Stimulated activated CD4-positive, alpha-beta T cell treated with anti-CD3 and anti-CD28 coated beads, Interleukin-4, amount 100 ng/mL, for 1 hour (primary cell): ENCODE measurements at places on chromosomes 7 and 10.

DNA sequence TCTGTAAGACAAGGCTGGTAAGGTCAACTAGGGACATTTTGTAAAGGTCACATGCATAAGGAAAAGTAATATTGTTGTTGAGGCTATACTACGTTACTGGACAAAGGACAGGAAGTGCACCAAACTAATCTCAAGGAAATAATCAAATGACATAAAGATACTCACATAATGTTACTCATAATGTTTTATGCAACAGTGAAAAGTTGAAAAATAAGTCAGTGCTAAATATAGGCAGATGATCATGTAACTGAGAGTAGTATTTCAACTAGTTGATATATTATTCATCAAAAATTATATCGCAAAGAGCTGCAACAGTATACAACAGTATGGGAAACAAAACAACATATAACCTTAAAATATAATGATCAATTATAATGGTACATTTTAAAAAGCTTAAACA, 215.7 kb downstream of the PTN start:
- DNase-seq: no peak

GRCh38 chr10:122504610-122504950, 43.2 kb downstream of the HTRA1 start:
- no peak for DNase-seq

DNA sequence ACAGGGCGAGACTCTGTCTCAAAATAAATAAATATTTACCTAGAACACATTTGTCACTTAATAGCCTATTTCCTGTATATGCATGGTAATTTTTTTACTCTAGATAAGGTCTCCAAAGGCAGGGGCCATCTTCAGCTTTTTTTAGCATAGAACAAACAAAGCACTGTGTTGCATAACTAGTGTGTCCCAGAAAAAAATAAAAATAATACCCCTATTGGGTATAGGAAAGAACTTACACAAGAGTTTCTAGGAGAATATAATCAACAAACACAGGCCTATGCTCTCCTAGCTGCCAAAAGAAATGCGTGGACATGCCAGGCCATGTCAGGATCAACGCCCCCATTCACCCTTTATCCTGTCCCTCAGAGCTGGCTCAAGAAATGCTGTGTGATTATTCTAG, 103.6 kb downstream of the PARD3 start:
- no peak for DNase-seq

GRCh38 chr7:27424749-27425148, 182.1 kb downstream of the EVX1 start:
- DNase-seq: no peak

GRCh38 chr7:139680676-139681462, 96.9 kb downstream of the HIPK2 start:
- peak; percentile 66 for DNase-seq

DNA sequence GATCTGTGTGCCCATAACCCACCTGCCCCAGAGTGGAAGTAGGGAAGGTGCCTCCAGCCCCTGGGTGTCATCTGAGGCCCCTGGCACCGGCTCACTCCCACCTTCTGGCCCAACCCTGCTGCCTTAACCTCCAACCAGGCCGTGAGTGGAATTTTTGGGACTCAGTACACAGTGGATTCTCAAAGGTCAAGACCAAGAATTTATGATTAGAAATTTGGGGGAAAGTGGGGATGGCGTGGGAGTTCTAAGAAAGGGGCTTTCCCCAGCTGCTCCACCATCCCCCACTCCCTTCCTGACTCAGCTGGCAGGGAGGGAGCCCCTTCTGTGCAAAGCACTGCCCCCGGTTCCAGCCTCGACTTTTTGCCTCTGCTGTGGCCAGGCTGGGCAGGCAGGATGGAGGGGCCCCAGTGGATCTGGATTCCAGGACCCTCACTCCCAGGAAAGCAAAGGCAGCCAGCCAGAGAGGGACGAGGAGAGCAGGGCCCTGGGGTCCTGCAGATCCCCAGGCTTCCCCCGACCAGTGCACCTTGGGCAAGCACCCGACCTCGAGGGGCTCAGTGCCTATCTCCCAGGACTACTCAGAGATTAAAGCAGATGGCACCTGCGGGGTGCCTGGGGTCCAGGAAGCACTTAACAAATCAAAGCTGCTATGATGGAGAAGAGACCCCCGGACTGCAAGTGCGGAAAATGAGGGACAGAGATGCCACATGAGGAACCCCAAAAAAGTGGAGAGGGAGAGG, 12.8 kb downstream of the SPOCK2 start:
- peak; percentile 43 for DNase-seq

DNA sequence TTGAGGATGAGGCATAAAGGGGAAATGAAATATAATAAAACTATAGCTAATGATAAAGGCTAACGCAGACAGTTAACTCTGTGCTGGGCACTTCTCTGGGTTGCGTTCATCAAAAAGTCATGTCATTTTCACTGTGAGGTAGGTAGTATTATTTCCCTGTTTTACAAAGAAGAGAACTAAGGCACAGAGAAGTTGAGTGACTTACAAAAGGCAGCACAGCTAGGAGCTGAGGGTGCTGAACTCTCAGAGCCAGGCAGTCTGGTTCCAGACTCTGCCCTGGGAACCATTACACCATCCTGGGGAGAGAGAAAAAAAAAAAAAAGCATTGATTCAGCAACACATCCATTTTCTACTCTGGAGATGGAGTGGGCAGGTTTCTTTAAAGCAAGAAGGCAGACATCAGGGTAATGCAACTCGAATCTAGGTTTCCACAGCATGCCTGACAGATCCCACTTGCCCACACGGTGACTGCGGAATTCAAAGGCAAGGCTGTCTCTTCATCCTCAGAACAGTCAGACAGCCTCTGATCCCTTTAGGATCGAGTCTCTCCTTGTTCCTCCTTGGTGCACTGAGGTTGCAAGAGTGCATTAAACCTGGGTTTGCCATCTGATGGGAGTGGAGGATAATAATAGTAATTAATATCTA, 40.6 kb upstream of the ECHDC3 start:
- no peak for DNase-seq

DNA sequence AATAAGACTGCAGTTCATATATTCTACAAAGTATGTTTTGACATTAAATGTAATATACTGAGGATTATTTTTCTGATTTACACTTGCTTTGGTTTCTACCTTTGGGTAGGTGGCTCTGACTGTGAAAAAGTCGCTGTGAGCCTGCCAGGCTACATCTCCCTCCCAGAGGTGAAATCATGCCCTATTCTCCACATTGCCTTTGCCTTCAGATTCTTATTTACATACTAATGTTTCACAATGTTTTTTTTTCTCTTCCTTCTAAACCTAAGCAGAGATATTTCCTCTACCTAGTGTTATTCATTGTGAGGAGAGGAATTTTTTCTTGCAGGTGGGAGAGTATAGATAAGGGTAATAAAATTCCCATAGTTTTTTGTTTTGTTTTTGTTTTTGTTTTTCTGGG, 111.5 kb upstream of the ANTXRL start:
- no peak for DNase-seq

- no peak for DNase-seq
Measured at GRCh38 chr7:152462995-152463708, 27.3 kb upstream of the KMT2C start.

- no peak for DNase-seq
Measured at GRCh38 chr7:4783762-4784351, 8.4 kb downstream of the AP5Z1 start.

DNA sequence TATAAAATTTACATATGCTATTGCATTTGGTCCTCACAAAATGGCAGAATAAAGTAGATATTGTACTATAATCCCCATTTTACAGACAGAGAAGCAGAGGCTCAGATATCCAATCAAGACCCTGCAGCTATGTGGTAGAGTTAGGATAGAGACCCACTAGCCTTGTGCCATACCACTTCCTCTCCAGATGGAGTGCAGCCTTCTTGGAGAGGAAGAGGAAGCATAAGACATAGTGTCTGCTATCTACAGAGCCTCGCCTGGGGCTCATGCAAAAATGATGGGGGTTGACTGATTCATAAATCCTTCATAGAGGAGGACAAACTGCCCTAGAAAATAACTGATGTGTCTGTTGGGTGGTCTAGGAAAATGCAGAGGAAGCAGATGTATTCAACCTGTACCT, 447.3 kb downstream of the KCNMA1 start:
- no peak for DNase-seq

DNA sequence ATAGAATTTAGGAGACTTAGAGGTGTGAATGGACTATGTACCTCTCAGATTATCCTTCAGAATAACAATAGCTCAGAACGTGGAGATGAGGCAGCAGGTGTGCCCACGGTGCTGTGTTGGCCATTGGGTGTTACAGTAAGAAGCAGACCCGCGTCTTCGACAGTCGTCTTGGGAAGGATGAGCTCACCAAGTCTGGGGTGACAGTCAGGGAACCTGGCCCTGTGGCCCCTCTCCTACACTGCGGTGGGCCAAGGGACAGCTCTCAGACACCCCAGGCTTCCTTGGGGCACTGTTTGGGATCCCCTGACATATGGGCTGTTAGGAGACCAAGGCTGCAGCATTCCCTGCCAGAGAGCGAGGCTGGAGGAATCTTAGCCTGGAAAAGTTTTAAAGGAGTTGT, 88.5 kb downstream of the ACTR3B start:
- no peak for DNase-seq

DNA sequence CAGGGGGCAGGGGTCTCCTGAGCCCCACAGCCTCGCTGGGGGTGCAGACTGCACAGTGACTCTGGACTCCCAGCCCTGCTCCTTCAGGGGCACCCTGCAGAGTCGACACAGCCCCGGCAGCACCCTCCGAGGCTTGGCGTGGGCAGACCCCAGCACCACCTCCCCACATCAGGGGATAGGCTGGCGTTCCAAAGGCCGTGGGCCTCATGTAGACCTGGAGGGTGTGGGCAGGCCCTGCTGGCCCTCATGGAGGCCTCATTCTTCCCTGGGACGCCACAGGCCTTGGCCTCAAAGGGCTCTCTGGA, 265.9 kb downstream of the ELFN1 start:
- no peak for DNase-seq

- no peak for DNase-seq
Measured at GRCh38 chr7:27746978-27747377, 7.0 kb downstream of the TAX1BP1 start.

- DNase-seq: no peak
Measured at GRCh38 chr10:11884706-11885423, 61.7 kb downstream of the PROSER2 start.

DNA sequence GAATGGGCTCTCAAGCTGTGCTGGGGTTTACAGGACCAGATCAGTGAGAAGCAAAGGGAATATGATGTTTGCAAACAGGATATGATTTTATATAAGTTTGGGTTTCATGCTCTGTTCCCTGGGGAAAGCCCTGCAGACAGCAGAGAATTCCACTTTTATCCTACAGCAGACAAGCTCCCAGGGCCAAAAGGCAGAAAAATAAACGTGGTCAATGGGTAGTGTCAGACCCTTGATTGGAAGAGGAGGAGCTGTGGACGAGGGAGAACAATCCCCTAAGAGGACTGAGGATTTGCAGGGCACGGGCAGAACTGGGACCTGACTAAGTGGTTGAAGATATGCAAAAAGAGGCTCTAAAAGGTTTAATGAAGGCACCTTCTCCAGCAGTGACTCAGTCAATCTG, 275.3 kb downstream of the HDAC9 start:
- no peak for DNase-seq

DNA sequence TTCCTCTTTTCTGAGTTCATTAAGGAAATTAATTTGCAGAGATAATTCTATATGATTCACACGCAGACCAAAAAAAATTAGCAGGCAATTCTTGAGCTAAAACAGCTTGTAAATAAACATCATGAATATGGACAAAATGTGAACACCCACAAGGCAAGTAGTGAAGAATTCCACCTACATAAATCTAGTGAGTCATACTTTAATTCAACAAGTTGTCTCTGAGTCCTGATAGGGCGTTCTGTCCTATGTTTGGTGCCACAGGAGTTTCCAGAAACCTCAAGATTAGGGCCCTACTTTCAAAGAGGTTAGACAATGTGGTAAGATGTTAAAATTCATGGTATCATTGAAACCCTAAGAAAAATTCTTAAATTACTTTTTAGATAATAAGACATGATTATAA, 122.3 kb downstream of the SGMS1 start:
- no peak for DNase-seq

- no peak for DNase-seq
Measured at GRCh38 chr7:130669085-130669700, 645 bp upstream of the COPG2 start.

GRCh38 chr7:96548664-96549063, 161.0 kb downstream of the SEM1 start:
- DNase-seq: no peak

- no peak for DNase-seq
Measured at GRCh38 chr7:157792241-157793086, 455.7 kb downstream of the DNAJB6 start.

GRCh38 chr10:132320654-132321469, 11.1 kb upstream of the LRRC27 start:
- DNase-seq: no peak

GRCh38 chr7:123865517-123866117, 20.6 kb downstream of the HYAL4 start:
- peak; percentile 8 for DNase-seq

GRCh38 chr10:50211670-50212069, 39.6 kb downstream of the ASAH2 start:
- DNase-seq: no peak

GRCh38 chr10:5595994-5596471, 70.4 kb downstream of the ASB13 start:
- DNase-seq: no peak

DNA sequence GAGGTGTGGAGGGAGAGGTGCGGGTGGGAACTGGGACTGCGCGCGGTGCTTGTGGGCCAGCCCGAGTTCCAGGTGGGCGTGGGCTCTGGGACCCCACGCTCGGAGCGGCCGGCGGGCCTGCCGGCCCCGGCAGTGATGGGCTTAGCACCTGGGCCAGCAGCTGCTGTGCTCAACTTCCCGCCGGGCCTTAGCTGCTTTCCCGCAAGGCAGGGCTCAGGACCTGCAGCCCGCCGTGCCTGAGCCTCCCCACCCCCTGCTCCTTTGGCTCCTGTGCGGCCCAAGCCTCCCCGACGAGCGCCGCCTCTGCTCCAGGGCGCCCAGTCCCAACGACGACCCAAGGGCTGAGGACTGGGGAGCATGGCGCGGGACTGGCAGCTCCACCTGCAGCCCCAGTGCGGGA, 232.7 kb downstream of the FGFR2 start:
- no peak for DNase-seq

- DNase-seq: no peak
Measured at GRCh38 chr7:146764458-146764857, 647.9 kb downstream of the CNTNAP2 start.

DNA sequence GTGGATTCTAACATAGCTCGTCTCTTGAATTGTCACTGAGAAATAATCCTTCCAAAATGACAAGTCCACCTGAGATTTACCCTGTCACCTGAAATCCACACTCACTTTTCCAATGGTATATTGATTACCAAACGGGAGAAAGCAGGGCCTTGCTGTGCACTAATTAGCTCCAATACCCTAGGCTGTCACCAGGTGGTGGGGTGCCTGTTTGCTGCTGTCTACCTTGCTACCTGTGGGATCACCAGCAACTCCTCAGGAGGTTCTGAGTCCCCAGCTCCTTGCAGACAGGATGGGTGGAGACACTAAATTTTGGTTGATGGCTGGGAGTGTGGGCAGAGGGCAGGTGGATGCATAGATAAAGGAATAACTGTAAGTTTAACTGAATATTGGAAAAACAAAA, 237.2 kb upstream of the ZNF32 start:
- no peak for DNase-seq
